Inflammatory macrophage treated with lipopolysaccharide for 4 hours (primary cell): ENCODE measurements at places on chromosomes 11 and 22.

DNA sequence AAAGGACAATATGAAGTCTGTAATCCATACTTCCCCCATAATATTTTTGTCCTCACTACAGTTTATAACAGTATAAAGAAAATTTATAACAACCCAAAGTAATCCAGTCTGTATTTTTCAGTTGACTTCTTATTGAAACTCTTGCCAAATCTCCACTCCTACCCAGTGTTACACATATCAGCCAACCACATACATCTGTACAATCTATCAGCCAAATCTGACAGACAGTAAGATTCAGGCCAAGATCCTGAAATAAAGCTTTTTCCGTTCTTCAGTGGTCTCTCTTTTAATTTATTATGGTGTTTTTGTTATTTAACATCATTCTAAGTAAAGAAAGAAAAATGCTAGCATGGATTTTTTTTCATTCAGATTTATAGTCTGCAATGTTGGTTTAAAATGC is 2370.9 kb upstream of the RAG2 start:
- DNase-seq = no peak

GRCh38 chr11:14967581-14968243 is 4.4 kb downstream of the CALCA start:
- DNase-seq = no peak

DNA sequence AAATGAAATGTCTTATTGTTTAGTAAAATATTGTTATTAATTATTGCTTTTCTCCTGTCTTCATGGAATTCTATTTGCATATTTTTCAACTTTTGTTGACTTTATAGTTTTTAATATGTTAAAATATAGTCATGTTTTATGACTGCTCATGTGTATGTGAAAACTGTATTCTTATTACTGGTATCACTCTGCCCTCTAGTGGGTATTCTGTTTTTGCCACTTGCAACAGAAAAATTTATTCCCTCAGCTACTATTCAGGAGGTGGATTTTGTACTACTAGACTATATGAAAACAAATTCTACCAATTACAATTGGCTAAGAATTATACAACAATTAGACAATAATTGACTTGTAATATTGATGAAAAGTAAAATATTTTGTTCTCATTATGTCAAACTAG is 45.0 kb downstream of the OR4C6 start:
- DNase-seq = peak; percentile 19

- no peak for DNase-seq
These were observed 101.4 kb downstream of the PARVA start for GRCh38 chr11:12478743-12479142.

DNA sequence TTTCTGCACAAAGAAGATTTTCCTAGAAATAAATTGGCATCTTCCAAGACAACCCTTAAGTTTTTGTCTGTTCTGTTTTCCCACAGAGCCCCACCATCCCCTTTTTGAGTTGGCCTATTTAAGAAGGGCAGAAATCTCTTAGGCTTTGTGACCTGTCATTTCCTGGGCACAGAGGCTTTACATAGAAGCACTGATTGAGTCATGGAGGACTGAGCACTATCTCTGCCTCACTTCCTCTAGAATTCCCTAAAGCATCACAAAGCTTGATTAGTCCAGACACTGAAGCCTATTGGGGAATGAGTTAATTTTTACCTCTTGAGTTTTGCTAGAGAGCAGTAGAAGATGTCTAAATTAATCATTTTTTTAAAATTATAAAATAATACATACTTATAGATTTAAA is 25.4 kb downstream of the TRIM44 start:
- DNase-seq = peak; percentile 82

DNA sequence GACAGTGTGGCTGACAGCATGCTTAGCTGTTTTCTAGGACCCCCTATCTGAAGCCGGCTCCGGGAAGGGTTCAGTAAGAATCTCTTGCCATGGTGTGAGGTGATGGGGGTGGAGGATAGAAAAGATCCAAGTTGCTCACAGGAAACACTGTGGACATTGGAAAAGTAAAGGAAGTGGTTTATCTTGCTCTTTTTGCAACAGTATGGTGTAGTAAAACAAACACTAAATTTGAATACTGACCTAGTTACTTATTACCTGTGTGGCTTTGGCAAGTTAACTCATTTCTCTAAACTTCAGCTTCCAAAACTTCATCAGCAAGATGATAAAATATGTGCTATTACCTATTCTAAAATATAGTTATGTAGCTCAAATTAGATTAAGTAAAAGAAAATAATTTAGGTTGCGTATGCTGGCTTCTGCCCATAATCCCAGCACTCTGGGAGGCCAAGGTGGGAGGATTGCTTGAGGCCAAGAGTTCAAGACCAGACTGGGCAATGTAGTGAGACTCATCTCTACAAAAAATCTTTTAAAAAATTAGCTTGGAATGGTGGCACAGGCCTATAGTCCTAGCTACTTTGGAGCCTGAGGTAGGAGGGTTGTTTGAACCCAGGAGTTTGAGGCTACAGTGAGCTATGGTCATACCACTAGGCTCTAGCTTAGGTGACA is 51.6 kb upstream of the APOA1 start:
- no peak for DNase-seq

GRCh38 chr11:115103921-115104320 is 400.3 kb downstream of the CADM1 start:
- no peak for DNase-seq

GRCh38 chr11:112439614-112440013 is 179.0 kb upstream of the PLET1 start:
- DNase-seq = no peak

- DNase-seq = peak; percentile 69
These were observed 17.0 kb upstream of the DDX10 start for GRCh38 chr11:108647701-108648527.

GRCh38 chr11:104365676-104366075 is 201.7 kb upstream of the PDGFD start:
- no peak for DNase-seq

DNA sequence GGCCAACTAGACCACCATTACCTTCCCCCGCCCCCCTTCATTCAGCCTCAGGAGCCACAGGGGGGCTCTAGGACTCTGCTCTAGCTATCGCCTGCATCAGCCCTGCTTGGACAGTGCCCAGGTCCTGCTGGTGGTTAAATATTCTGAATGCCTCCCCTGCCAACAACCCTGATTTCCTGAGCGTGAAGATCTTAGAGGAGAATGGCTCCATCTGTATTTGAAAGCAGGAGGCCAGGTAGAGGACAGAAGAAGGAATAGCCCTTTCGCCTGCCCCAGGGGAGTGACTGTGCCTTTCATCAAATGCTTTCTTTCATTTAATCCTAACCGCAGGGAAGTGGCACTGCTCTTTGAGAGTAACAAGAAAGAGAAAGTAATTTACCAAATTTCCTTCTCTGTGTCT is 69.2 kb downstream of the ISX start:
- DNase-seq = no peak

DNA sequence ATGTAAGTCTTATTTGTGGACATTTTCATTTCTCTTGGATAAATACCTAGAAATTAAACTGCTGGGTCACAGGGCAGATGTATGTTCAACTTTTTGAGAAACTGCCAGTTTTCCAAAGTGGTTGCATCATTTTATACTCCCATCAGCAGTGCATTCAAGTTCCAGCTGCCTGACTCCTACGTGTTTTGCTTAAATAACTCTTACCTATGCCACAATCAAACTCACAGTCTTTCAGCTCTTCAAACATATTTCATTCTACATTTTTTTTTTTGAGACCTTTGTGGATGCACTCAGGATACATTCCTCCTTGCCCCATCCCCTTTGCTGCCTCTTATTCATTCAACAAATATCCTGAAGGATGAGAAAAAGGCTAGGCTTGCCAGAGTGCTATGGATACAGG is 9.2 kb downstream of the TCF20 start:
- DNase-seq = no peak

- no peak for DNase-seq
These were observed 27.3 kb downstream of the MRTFA start for GRCh38 chr22:40609216-40609615.

- no peak for DNase-seq
These were observed 15.1 kb upstream of the CAPRIN1 start for GRCh38 chr11:34036456-34036855.

- no peak for DNase-seq
These were observed 13.5 kb downstream of the ACP2 start for GRCh38 chr11:47235163-47235562.

GRCh38 chr22:17774206-17774925 is at the start of gene BID:
BID (minus strand) TSS chr22:17774469; CDS start chr22:17750116, 24,353 bp downstream.
- DNase-seq = peak; percentile 85

GRCh38 chr22:21000987-21001600 is 824 bp downstream of the THAP7 start:
- peak; percentile 10 for DNase-seq

GRCh38 chr11:57482782-57483561 is 22.6 kb downstream of the RTN4RL2 start:
- peak; percentile 53 for DNase-seq
